H7 (cell line): ENCODE measurements at places on chromosomes 2 and 18.

GRCh38 chr2:55302241-55302640 is 33.2 kb upstream of the MTIF2 start:
- no peak for DNase-seq

GRCh38 chr2:12714391-12715221 is 2.1 kb upstream of the TRIB2 start:
- peak; percentile 8 for DNase-seq

DNA sequence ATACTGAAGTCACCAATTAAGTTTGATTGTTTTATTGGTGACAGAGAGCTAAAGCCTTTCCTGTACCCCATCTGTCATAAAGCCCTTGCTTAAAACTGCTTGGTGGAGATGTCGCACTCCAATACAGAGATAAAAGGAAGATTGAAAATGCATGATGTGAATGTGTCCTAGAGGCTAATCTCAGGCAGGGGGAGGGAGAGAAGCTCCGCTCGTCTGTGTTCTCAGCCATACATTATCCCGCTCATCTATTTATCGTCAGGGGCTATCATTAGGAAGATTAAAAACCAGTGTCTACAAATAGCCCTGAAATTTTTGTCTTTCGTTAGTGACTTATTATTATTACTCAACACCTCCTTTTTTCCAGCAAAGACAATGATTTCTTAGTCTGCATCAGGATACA is 110.3 kb downstream of the CMPK2 start:
- no peak for DNase-seq

DNA sequence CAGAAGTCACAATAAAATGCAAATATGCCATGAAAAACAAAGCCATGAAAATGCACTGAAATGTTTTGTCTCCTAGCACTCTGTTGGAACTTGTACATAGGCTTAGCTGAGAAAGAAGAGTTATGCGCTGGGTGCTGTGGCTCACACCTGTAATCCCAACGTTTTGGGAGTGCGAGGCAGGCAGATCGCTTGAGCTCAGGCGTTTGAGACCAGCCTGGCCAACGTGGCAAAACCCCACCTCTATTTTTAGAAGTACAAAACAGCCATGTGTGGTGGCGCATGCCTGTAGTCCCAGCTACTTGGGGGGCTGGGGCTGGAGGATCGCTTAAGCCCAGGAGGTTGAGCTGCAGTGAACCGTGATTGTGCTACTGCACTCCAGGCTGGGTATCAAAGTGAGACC is 39.9 kb downstream of the IRS1 start:
- DNase-seq = no peak

GRCh38 chr2:10626837-10627236 is 62.9 kb downstream of the NOL10 start:
- DNase-seq = no peak

DNA sequence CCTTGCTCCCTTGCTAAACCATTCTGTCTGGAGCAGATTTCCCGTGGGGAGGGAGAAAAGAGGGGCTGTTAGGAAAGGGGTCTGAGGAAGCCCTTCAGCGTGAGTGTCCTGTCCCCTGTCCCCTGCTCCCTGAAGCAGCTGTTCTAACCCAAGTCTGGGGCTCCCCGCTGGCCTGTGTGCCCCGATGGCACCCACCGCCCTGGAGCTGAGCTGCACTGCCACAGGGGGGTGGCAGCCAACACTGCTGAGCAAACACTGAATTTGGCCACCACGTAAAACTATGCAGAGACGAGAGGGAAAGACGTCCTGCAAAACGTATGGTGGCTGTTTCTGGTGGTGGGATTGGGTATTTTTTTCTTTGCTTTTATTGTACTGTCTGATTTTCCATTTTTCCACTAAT is 17.9 kb downstream of the KCNG2 start:
- DNase-seq = peak; percentile 41

DNA sequence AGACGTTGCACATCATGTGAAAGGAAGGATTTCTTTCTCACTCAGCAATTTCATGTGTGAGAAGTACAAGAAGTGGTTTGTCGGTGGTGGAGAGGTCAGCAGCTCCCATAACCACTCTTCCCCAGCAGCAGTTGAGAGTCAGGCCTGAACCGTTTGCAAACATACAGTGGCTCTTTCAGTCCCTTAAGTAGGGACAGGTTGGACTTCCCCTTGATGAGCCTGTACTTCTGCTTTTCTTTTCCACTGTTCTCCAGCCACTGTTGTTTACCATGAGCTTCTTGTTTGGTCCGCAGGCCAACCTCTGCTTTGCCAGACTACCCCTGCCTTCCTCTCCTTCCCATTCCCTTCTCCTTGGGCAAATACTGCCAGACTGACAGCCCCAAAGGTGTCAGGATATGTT is 391.3 kb upstream of the CELF4 start:
- DNase-seq = no peak

GRCh38 chr2:197706839-197707207 is 1.7 kb downstream of the MARS2 start:
- DNase-seq = no peak

DNA sequence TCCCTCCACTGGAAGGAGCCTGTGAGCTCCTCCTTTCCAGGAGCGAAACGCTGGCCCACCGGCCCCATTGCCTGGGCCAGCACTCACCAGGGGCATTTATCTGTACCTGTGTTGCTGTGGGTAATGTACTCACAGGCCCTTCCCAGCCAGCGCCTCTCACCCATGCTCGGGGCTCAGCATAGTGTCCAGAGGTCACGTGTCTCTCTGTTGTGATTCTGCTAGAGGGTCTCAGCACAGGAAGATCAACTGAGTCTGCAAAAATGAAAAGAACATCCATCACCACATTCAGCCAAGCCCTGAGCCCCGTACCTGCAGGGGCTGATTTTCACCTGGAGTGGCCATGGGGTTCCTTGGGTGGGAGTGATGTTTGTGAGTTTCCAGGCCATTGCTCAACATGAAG is 103.1 kb upstream of the TPO start:
- no peak for DNase-seq

DNA sequence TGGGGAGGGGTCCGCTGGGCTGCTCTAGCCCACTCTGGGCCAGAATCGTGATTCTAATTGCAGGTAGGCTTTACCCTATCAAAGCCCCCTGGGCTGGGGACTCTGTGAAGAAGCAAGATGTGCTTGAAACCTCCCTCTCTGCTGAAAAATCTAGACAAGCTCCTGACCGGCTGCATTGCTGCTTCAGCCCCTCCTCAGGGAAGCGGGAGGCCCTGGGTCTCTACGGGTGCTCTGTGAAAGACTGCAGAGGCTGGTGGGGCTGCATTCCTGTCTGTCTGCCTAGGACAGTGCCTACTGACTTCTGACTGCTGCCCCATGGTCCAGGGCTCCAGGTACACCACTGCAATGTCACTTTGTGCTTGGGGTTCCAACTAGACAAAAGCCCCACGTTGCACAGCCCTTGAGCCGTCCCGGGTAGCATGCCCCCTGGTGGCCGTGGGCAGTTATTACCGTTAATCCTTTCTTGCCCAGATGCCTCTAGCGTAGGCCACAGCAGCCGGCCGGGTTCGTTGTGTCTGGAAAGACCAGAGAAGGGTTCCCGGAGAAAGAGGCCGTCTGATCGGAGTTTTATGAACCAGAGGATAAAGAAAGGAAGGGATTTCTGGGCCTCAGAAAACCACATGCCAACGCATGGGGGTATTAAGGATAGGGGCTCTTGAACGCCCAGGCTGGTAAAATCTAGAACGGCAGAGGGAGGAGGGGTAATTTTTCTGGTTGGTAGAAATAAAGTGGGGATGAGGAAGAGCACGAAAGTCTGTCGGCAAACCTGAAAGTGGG is 15.9 kb upstream of the C1QL2 start:
- DNase-seq = peak; percentile 83

DNA sequence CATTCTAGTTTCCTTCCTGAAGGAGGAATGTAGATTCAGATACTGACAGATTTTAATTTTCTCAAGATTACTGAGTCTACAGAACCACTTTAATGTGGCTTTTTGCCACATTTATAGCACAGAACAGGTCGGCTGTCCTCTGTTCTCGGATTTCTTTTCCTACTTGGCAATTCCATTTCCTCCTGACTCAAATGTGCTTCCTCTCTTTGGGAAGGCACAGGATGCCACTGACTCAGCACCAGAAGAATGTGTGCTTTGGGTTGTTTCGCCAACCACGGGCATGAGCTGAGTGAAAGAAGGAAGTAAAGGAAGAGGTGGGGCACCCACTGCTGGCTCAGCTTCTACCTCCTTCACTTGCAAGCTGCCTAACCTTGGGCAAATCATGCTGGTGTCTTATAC is 970.6 kb upstream of the ACVR2A start:
- no peak for DNase-seq

DNA sequence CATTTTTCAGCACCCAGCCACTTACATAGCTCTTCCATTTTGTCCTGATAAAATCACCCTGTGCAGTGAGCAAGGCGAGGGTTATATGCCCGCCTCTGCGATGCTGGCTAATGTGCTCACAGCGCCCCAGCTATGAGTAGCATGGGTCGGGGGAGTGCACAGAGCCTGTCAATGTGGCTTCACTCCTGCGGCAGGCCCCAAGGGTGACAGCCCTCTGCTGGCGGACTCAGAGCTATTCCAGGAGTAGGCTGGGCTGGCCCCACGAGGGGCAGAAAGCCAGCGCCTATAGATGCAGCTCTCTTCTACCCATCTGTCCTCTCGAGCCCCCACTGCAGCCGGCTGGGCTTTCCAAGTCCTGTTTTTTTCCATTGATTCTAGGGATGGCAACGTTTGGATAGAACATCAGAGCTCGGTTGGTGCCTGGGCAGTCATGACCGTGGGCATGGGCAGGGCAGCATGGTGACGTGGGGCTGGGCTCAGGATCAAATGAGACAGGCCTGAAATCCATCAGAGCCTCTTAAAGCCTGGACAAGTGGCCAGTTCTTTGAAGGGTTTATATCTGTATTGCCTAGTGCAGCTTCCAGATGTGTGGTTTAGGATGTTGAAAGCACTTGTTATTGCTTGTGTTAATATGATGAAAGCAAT is 134.7 kb downstream of the MCFD2 start:
- DNase-seq = peak; percentile 83
